ENCODE measurements at places on chromosomes 1 and 21.
A peak's percentile ranks its signal among the peaks of the same experiment; 100 is the strongest.

DNA sequence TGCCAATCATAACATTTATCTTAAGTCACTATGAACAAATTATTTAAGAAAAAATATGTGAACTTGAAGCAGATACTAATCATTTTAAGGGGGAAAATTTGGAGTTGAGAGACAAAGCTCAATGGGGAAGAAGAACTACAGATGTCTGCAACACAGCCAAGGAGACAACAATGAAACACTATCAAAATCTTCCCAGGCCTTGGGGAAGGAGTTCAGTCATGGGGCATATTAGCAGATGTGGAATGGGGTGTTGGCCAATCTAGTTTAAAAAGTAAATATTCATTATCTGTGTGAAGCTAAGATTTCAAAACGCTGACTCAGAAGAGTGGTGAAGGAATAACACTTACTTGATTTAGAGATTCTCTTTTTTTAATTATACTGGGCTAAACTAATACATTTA lies 671.6 kb upstream of the ZP4 start:
- DNase-seq, result no peak

GRCh38 chr1:11850156-11850555 lies 2.6 kb upstream of the NPPA start:
- no peak for DNase-seq

DNA sequence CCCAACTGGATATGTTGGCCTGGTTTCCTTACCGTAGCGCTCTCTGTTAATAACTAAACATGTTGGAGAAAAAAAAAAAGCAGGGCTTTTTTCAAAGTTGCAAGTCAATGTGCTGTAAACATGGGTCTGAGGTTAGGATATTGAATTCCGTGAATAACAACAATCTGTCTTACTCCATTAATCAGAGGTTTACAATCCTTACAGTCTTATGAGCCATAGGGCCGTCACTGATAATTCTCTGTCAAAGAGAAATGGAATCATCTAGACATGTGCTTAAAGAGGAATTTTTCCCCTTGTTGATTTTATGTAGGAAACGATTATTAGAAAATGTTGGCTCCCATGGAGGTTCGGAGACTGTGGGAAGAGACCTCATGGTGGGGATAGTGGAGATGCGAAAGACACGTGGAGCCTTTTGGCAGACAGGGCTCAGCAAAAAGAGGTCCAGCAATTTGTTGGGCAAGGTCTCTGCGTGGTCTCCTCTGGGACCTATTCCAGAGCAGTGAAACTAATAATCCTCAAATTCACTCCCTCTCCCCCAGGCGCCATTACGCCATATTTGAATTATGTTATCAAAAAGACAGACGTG lies 83.5 kb upstream of the CLDN14 start:
- DNase-seq, result no peak

DNA sequence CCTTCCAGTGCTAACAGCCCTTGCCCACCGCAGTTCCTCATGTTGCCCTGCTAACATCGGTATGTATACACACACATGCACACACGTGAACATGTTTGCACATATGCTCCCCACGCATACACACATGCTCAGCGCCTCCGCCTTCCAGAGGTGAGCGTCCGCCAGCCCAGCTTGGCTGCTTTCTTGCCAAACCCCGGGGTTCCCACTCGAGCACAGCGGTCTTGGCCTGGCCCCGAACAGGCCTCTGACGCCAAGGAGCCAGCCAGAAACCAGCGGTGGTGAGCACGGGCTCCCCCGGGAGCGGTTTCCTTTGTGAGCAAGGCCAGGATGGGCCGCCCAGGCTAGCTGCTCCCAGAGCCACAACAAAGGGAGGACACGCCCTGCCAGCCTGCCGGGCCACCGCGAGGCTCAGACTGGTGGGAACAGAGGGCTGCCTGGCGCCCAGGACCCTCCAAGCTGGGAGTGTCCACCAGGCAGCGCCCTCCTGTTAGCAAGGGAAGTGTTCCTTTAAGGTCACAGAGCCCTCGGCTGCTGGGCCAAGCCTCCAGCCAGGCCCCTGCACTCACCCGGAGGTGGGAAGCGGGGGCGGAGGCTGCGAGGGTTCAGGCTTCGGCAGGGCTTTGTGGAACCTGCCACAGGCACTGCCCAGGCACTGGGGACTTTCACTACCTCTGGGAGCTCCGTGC lies 65.4 kb downstream of the ALPL start:
- DNase-seq, result no peak

DNA sequence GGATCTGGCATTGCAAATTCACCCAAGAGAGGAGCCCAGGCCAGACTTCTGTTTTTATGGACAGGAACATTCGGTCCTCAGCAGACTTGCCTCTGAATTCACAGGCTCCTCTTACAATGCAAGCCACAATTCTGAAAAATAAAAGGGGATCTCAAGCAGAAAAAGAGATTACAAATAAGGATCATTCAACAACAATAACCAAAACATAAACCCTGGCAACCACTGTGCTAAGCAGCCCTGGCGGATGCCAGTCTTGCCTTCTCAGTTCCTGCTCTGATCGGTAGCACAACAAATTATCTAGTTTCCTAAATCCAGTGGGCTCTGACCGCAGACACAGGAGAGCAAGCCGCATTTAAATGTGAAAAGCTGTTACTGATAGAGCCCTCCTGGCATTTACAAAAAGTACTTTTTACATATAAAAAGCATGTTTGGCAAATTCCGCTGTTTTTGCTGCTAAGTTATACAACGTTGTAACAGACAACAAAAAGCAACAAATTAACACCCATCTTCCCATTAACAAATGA lies 123.4 kb upstream of the FOXD3 start:
- no peak for DNase-seq

- peak; percentile 74 for DNase-seq
Observed at GRCh38 chr1:156516821-156517220, 16.2 kb upstream of the MEF2D start.

DNA sequence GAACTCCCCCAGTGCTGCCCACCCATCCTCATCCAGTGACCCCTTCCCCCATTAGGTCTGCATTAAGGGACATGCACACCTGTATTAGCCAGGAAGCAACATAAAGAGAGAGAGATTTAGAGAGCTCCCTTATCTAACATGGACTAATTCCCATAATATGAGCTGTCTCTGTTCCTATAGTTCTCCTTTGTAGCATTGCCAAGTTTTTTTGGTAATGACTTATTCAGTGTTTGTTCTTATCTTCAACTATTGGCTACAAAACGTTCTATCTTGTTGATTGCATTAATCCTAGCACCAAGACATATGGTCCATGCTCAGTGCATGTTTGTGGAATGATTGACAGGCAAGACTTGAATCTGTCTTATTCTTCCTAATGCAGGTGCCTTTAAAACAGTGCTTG lies 264.0 kb downstream of the ADGRL2 start:
- DNase-seq, result no peak

DNA sequence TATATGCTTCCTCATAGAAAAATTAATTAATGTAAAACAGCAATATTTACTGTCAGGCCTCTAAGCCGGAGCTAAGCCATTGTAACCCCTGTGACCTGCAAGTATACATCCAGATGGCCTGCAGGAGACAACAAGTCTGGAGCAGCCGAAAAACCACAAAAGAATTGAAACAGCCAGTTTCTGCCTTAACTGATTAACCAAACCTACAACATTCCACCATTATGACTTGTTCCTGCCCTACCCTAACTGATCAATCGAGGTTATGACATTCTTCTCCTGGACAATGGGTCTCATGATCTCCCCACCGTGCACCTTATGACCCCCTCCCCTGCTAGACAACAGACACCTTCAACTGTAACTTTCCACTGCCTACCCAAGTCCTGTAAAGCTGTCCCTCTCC lies 205.8 kb upstream of the DUSP10 start:
- no peak for DNase-seq

GRCh38 chr1:119943216-119943615 lies 46.9 kb upstream of the ADAM30 start:
- DNase-seq, result no peak

DNA sequence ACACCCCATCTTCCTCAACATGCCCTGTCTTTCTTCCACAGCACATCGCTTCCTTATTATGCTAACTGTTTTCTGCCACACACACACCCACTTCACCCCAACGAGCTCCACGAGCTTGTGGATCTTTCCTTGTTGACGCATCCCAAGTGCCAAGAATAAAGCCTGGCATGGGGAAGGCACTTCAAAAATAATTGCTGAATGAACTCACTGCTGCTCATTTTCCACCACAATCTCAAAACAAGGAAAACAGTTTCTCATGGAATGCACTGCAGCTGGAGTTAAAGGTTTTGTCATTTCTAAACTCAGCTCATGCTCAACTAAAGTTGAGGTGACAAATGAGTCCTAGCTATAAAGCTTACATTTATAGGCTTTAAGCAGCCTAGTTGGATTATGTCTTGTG lies 86.0 kb downstream of the TIAM1 start:
- no peak for DNase-seq

DNA sequence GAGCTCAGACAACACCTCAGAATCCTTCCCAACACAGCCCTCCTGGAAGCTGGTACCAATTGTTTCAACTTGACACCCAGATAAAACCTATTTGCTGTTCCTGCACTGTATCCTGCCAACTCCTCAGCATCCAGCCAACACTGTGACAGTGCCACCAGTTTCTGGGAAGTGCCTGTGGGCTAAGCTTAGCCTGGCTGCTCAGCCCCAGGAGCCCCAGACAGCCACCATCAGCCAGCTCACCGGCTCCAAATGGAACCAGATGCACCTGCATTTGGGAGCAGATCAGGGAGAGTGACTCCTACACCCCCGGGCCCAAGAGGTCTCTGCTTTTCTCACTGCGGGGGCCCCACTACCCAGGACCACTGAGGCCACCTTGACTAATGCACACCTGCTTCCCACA lies 24.9 kb downstream of the KCNN3 start:
- DNase-seq, result no peak

GRCh38 chr1:115447672-115448071 lies 109.6 kb upstream of the NGF start:
- no peak for DNase-seq

DNA sequence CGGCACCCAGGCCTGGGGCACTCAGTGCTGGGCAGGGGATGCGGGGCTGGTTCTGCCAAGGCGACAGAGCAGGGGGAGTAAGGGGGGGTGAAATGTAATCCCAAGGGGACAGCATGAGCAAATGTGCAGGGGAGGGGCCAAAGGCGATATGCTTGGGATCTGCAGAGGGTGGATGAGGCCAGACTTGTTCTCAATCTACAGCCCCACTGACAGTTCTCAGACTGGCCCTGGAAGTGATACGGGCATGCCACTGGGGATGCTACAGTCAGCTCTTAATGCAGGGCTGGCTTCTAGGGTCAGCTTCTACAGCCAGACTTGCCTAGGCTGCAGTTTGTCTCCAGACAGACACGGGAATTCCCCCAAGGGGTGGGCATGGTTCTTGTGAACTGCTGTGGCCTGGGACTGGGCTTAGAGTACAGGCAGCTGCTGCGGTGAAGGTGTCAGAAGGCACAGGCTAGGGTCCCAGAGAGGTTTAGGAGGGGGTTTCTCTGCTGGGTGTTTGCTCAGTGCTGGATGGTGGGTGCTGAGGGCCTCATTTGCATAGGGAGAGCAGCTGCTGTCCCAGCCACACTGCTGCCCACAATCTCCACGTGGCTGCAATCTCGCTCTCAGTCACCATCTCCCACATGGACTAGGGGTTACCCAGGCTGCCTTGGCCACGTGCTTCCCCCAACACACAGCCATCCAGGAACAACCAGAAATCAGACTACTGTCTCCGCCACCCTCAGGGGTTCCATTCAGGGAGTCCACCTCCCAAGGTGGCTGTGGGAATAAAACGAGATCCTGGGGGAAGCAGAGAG lies 190.1 kb downstream of the HIVEP3 start:
- no peak for DNase-seq

DNA sequence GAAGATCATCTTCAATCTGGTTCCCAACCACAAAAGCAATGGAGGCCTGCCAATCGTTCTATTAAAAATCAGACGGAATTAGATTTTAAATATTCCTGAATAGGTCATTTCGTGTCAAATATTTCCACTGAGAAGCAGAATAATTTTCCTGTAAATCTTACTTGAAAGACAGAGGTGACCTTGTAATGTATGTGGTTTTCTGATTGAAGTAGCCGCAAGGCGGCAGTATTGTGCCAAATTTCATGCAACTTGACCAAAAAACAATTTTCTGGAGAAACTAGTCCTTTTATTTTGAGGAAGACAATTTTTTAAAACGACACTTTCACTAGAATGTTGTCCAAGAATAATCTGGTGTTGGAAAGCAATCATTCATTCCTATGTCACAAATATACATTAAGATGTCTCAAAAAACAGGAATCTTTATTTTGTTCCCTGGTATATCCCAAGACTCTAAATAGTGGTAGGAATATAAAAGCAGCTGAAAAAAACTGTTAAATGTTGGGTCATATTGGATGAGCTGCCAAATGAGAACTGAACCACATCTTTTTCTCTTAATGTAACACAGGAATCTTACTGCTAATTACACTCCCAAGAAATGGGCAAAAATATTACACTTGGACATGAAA lies 33.6 kb downstream of the SPAG17 start:
- DNase-seq, result peak; percentile 54

GRCh38 chr1:173112129-173112528 lies 61.4 kb upstream of the TNFSF18 start:
- no peak for DNase-seq

- no peak for DNase-seq
Observed at GRCh38 chr1:58447042-58447441, 99.5 kb downstream of the OMA1 start.

GRCh38 chr1:22318279-22318981 lies 133.2 kb upstream of the ZBTB40 start:
- no peak for DNase-seq

GRCh38 chr1:205417870-205418635 lies 3.8 kb downstream of the LEMD1 start:
- DNase-seq, result no peak

GRCh38 chr1:201400852-201401230 lies 1.7 kb upstream of the LAD1 start:
- no peak for DNase-seq

- DNase-seq, result no peak
Observed at GRCh38 chr1:240235521-240236288, 144.0 kb downstream of the FMN2 start.

DNA sequence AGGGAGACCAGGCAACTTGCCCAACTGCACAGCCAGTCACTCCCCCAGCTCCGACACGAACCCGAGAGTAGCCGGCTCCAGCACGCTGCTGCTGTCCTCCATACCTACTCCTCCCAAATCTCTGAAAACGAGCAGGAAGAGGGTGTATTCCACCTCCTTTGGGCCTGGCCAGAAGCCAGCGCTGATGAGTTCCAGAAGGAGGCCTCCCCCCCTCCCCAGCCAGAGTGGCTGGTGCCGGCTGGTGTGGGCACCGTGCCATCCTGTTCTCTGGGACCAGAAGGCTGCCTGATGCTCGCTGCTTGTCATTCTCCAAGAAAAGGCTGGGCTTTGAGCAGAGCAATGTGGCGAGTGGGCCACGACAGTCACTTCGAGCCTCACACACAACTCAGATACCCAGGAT lies 22.2 kb downstream of the KCNN3 start:
- DNase-seq, result no peak

- DNase-seq, result peak; percentile 9
Observed at GRCh38 chr1:89112871-89113613, 12.9 kb downstream of the GBP2 start.

DNA sequence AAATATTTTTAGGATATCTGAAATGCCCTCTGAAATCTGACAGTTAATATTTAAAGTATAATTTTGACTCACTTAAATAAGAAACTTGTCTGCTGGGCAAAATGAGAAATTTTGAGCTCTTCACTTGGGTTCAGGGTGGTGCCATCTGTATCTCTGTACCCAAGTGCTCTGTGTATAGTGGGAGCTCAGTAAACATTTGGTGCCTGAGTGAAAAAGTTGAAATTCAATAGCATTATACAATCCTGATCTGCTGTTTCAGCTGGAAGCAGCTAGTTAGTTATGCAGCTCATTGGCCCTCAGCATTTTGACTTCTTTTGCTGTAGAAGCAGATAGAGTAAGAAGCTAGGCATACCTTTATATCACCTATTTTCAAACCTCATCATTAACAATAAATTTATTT lies 73.3 kb downstream of the RPE65 start:
- DNase-seq, result no peak

- no peak for DNase-seq
Observed at GRCh38 chr1:18798533-18798932, 60.9 kb downstream of the TAS1R2 start.

All from erythroblast (primary cell).